KG1 (cell line): ENCODE measurements at places on chromosomes 3 and 15.

DNA sequence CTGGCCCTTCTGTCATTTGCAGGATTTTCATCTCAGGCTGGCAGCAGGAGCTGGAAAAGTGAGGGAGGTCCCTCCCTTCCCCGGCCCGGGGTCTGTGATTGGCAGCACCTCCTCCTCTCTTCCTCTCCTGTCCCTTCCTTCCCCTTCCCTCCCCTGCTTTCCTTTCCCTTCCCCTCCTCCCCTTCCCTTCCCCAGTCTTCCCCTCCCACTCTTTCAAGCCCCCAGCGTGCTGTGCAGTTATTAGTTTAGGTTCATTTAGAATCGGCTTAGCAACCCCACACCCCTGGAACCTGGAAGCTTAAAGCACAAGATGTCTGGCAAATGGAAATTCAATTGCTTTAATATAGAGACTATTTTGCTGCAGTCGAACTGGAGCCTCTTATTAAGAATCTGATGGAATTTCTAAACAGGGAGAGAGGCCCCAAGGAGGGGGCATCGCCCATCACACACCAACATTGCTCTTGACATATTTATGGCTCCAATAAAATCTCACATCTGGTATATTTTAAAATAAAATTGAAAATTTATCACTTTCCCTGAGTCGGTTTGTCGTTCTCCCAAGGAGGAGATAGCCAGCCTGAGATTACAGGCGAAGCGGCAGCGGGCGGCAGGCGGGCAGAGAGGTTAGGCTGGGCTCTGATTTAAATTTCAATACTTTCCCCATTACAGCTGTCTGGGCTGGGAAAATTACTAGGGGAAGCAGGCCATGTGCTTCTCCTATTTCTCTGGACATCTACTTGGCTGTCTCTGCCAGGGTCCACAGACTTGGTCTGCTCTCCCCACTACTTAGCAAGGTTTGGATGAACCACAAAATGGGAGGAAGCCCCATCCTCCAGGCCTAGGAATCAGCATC lies 98.9 kb downstream of the LINGO1 start:
- DNase-seq: no peak

GRCh38 chr3:2938711-2939110 lies 171.5 kb downstream of the IL5RA start:
- DNase-seq: no peak

- DNase-seq: no peak
Observed at GRCh38 chr15:82132742-82133141, 86.9 kb upstream of the MEX3B start.

GRCh38 chr3:194102436-194102835 lies 33.5 kb upstream of the HES1 start:
- DNase-seq: no peak

GRCh38 chr3:125005222-125005621 lies 50.6 kb downstream of the HEG1 start:
- no peak for DNase-seq

GRCh38 chr3:42149975-42150374 lies 58.8 kb downstream of the TRAK1 start:
- no peak for DNase-seq

- DNase-seq: no peak
Observed at GRCh38 chr3:30944124-30944523, 49.7 kb upstream of the GADL1 start.

GRCh38 chr15:56207092-56207491 lies 36.6 kb downstream of the RFX7 start:
- DNase-seq: no peak

GRCh38 chr3:48086705-48087104 lies 70.5 kb upstream of the MAP4 start:
- no peak for DNase-seq

DNA sequence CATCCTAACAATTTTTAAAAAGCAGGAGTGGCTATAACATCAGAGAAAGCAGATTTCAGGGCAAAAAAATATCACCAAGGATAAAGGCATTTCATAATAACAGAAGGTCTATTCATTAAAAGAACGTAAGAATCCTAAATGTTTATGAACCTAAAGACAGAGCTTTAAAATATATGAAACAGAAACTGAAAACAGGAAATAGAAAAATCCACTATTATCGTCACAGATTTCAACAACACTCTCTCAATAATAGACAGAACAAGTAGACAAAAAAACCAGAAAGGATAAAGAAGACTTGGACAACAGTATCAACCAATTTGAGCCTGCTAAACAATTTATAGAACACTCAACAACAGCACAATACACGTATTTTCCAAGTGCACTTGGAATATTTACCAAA lies 71.4 kb downstream of the FBXL22 start:
- no peak for DNase-seq

- DNase-seq: peak; percentile 56
Observed at GRCh38 chr15:81106560-81106959, 27.5 kb upstream of the CFAP161 start.

DNA sequence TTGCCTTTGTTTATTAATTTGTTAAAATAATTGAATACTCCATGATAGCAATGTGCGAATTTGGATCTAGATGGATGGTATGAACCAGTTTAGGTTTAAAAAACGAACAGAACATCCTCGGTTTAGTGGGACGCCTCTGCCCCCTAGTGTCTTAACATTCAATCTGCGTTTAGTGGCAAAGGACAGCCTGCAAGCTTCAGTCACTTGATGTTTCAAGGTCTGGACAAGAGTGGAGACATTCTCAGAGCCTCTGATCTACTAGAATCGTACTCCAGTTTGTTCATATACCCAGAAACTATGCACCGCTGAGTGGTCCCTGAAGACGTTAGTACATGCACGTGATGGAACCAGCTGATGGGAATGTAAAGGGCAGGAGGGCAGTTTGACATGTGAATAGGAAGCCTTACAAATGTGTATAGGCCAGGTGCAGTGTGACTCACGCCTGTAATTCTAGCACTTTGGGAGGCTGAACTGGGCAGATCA lies 17.8 kb upstream of the ATP13A4 start:
- DNase-seq: peak; percentile 25

GRCh38 chr15:52496175-52496574 lies 32.5 kb downstream of the MYO5A start:
- DNase-seq: no peak

GRCh38 chr15:40364251-40364650 lies 6.2 kb downstream of the DISP2 start:
- no peak for DNase-seq

DNA sequence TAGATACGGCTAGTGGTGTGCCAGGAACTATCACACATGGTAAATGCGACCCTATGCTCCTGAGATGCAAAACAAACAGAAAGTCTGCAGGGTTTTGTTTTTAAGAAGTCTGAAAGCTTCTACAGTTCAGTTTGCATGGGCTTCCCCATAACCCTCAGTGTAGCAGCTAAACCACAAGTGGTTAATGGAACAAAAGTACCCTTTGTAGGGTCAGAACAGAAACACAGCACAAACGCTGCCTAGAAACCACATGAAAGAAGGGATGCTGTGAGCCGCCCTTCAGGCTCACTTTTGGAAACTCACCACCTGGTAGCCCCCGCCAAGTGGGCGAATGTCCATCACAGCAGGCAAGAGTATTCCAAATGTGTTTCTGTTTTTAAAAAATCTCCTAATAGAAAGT lies 46.2 kb downstream of the CTDSPL start:
- no peak for DNase-seq

GRCh38 chr3:184067573-184068055 lies 14.8 kb downstream of the HTR3C start:
- DNase-seq: no peak

- DNase-seq: no peak
Observed at GRCh38 chr15:29914511-29914926, 92.3 kb upstream of the TJP1 start.

DNA sequence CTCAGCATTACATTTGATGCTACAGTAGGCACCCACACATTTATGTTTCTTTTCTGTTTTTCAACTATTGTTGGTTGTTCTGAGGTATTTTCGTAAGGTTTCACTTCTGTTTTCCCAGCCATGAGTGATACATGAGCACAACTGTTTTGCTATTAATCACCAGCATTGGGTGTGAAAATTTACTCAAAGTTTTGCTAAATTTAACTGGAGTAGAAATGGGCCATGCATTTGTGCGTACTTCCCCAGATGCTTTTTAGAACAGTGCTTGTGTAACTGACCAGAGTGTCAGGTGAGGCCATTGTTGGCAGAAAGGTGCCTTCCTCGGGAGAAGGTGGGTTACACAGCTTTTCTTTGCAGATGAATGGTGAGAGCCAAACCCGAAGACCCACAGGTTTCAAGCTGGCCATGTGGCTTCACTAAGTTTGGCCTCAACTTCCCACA lies 70.4 kb downstream of the ST6GAL1 start:
- DNase-seq: no peak

- no peak for DNase-seq
Observed at GRCh38 chr3:167187221-167187620, 192.9 kb downstream of the ZBBX start.

DNA sequence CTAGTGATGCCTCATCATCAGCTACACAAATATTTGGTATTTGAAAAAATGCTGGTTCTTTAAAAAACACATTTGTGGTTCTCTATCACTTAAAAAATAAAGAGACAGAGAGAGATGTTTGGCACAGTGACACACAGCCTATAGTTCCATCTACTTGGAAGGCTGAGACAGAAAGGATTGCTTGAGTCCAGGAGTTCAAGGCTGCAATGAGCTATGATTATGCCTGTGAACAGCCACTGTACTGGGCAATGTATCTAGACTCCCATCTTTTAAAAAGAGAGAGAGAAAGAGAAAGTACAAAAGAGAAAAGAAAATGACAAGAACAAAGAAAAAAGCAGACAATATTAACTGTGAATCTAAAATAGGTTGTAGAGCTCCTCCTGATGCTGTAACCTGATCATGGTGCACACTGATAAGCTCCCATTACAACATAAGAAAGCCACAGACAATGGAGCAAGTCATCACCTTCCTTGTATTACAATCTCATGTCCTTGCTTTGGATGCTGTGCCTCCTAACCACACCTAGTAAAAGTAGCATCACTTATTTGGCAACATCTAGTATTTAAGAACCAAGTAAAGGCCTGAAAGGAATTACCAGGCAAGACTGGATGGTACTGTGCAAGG lies 31.7 kb upstream of the MAP4 start:
- no peak for DNase-seq

DNA sequence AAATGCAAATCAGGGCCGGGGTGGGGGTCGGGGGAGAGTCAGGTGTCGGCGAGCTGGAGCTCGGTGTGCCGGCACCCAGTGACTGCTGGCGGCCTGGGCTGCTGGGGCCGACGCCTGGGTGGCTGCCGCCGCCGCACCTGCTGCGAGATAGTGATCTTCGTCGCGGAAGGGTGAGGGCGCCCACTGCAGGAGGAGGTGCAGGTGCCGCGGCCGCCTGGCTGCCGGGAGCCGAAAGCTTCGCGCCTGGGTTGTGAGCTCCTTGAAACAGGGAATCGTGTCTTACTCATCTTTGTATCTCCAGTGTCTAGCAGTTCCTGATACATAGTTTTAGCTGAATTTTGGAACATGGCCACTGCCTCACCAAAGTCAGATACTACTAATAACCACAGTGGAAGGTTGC lies 64.0 kb upstream of the CPOX start:
- DNase-seq: no peak

- no peak for DNase-seq
Observed at GRCh38 chr3:128598884-128599664, 51.5 kb downstream of the RPN1 start.

DNA sequence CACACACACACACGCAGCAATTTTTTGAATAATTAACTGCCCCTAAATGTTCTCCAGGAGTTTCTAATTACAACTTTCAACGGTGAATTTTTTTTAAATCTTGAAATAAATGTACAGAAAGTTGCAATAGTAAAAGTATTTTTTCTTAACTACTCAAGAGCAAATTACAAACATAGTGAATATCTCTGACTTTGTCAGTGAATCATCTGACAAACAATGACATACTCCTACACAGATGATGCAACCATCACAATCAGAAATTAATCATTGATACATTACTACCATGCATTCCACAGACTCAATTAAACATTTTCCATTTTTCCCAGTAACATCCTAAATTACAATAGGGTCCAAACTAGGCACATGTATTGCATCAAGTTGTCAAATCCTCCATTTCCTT lies 597.3 kb downstream of the NAALADL2 start:
- no peak for DNase-seq

DNA sequence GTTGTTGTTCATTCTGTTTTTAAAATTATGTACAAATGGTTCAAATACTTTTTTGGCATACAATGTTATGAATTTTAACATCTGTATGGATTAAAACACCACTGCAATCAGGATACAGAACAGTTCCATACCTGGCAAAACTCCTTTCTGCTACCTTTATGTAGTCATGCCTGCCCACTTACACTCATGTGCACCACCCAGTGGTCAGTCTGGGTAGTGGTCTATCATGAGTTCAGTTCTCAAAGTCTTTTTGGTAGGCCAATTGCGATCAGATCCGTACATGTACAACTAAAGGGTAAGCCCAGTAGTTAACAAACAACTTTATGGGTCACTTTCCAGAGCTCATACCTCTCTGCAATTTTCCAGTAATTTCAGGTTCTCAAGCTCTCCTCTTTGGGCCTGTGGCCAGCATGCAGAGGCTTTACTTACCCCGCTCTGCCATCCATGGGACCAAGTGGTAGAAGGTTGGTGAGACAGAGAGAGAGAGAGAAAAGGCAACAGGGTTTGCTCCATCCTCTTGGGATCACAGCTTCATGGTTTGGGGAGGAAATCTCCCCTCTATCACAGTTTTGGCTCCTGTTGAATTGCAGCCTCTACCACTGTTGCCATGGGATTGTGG lies 63.9 kb upstream of the FAM98B start:
- DNase-seq: no peak

DNA sequence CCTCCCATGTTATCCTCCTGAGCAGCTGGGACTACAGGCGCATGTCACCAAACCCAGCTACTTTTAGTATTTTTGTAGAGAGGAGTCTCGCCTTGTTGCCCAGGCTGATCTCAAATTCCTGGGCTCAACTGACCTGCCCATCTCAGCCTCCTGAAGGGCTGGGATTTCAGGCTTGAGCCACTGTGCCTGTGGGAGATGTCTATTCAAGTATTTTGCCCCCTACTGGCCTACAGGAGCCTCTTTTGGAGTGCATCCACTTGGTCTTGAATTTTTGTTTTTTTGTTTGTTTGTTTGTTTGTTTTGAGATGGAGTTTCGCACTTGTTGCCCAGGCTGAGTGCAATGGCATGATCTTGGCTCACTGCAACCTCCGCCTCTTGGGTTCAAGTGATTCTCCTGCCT lies 3.2 kb upstream of the DHX30 start:
- no peak for DNase-seq
